ENCODE measurements at places on chromosomes 16 and 17.

- DNase-seq = no peak
Observed at GRCh38 chr17:75266316-75267152, 4.5 kb downstream of the MIF4GD start.

- DNase-seq = no peak
Observed at GRCh38 chr16:52548261-52549010, 1.5 kb upstream of the TOX3 start.

GRCh38 chr16:3536851-3537250 lies 36.0 kb downstream of the CLUAP1 start:
- no peak for DNase-seq

GRCh38 chr17:70523426-70523825 lies 354.1 kb downstream of the KCNJ2 start:
- no peak for DNase-seq

- no peak for DNase-seq
Observed at GRCh38 chr16:82033006-82033405, 2.0 kb upstream of the HSD17B2 start.

GRCh38 chr17:67411397-67411796 lies 34.3 kb downstream of the PITPNC1 start:
- no peak for DNase-seq

GRCh38 chr17:76541739-76542454 lies 2.1 kb downstream of the PRCD start:
- DNase-seq = no peak

DNA sequence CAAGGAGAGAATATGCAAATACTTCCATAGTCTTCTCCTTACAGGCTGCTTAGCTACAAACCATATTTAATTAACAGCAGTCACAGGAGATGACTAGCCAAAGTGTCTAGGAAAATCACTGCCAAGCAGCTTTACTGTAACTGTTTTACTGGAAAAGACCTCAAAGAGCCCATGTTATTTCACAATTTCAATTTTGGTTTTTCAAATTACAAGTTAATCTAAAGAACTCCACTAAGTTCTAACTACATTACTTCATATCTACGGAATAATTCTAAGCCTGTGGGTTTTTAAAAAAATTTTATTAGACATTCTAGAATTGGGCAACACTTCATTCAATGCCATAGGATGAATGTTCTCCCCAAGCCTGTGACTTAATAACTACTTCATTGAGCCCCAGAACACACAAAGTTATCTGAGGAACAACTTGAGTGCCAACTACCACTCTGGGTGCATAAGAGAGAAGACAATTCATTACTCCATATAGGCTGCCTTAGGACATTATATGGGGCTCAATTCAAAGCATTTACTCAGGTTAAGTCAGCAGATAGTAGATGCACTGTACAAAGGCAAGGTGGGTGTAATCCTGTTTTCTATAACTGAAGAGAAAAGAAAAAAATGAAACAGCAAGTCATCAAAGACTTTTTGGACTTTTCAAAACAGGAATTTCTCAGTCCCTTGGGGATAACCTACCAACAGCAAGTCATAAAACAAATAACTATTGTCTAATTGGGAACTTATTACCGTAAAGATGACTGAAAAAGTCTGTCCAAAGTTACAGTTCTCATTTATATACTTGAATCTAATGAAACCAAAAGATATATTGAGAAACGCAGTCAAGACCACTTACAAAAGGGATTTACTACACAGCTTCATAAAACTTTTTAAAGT lies 33.0 kb downstream of the STAT3 start:
- DNase-seq = no peak

- no peak for DNase-seq
Observed at GRCh38 chr16:78877114-78877655, 723.4 kb downstream of the MAF start.

GRCh38 chr17:79789943-79790804 lies 6.7 kb downstream of the CBX8 start:
- DNase-seq = no peak

GRCh38 chr16:54694651-54695050 lies 236.0 kb upstream of the IRX5 start:
- no peak for DNase-seq

DNA sequence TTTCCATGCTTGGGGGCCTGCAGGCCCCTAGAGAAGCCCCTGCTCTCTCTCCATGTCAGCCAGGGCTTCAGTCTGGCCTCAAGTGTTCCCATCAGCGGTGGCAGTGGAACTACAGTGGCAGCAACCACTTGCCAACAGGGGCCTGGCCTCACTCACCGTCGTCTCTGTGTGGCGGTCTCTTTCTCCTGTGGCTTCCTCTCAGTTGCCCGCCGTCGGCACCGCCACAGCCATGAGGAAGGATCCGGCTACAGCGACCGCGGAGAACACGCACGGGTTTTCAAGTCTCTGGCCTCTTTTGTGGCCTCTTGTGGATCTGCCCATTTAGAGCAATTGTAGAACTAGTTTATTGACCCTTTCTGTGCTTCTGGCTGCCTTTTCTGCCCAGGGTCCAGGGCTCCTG lies 8.5 kb downstream of the ARMC7 start:
- no peak for DNase-seq

- no peak for DNase-seq
Observed at GRCh38 chr17:20703781-20704180, 124.3 kb downstream of the CDRT15L2 start.

DNA sequence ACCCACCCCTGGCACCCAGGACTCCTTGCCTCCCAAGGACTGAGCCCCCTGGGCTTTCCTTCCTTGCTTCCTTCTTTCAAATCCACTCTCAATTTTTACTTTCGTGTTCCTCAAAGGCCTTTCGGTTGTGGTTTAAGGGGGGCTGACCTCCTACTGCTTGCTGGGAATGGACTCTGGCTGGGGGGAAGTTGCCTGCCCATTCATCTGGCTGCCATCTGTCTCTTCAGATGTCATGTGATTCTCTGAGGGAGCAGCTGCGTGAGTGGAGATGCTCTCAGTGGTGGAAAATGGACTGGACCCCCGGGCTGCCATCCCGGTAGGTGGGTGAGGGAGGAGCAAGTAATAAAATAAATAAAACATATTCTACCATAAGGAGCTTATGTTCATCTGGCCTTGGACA lies 93.8 kb upstream of the RPRML start:
- no peak for DNase-seq

DNA sequence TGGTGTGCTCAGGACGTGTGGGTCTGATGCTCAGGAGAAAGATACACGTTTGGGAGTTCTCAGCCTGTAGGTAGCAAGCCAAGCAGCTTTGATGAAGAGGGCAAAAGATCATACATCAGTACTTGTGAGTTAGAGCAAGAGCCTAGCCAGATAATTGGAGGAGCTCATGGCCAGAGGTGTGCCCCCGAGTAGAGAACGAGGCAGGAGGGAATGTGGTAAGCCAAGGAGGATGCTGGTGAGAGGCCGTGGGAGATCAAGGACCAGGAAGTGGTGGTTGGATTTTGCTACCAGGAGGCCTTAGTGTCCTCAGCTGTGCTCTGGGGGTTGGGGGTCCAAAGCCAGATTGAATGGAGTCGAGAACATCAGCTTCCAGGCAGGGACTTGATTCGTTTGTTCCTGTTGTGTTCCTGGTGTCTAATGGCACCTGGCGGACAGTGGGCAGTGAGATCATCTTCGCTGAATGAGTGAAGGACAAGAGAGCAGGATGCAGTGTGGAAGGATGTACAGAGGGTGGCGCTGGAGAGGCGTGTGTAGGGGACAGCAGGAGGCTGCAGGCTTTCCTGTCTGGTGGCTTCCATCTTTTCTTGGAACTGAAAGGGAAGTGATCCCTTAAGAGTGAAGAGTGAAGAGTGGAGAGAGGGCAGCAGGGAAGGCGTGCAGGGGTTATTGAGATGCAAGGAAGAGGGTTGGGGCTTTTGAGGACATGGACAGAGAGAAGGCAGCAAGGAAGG lies 11.6 kb downstream of the FBXL19 start:
- DNase-seq = peak; percentile 56

DNA sequence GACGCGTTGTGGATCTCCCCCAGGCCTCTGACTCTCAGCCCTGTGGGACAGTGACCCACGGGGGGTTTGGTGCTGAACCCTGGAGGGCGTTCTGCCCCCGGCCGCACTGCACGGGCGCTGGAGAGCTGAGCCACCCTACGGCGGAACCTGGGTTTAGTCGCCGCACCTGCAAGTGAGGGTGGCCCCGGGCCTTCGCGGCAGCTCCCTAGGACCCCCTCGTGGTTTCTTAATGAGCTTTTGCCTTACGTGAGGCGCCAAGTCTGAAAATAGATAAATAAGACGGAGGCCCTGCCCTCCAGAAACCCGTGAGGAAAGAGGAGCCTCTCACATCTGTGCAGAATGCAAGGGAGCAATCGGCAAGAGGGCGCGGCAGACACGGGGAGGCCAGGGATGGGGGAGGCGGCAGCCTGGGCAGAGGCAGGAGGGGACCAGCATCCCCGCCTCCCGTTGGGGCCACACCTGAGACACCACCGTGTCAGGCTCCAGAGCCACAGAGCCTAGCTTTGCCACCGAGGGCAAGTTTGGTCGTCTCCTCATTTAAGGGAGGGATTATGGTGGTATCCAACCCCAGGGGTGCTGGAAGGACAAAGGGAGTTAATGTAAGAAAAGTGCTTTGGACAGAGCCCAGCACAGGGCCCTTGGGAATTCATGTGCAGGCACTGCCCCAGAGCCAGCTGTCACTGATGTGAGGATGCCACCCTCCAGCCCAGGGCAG lies 153.2 kb upstream of the CHMP6 start:
- no peak for DNase-seq

DNA sequence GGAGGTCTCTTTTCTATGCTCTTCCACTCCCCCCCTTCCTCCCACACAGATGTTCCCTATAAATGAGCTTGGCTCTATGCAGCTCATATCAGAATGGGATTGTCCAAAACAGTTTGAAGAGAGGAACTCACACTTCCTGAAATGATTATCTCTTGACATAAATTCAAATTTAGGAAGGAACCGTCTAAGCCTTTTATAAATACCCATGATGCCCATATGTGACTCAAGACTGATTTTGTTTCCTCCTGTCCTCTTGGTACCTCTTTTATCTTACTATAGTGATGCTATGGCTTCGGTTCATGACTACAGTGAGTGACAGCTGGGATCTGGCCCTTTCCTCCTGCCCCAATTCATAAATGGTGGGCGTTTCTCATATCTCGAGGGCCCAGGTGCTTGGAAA lies 16.6 kb upstream of the TERF2 start:
- DNase-seq = no peak

DNA sequence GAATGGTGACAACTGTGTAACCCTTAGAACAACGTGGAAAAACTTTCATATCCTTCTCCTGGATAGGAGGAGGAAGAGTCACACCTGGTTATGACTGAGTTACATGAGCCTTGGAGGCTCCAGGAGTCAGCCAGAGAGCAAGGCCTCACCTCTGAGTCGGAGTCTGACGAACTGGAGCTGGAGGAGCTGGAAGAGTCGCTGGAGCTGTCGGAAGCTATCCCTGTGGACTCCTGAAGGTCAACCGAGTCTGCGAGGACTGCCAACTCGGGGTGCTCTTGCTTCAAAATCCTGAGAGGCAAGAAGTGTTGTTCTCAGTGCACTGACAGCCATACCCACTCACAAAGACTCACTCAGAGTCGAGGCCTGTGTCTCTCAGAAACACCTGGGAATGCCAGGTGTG lies 6.2 kb downstream of the JMJD6 start:
- no peak for DNase-seq

DNA sequence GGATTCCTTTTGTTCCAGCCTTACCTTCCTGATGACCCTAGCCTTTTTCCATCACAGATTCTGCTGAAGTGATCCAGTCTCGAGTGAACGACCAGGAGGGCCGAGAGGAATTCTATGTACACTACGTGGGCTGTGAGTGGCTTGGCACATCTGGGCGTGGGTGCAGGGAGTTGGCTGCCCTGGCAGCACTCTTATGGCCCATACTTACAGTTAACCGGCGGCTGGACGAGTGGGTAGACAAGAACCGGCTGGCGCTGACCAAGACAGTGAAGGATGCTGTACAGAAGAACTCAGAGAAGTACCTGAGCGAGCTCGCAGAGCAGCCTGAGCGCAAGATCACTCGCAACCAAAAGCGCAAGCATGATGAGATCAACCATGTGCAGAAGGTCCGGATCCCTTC lies 2.7 kb downstream of the KAT8 start:
- no peak for DNase-seq

DNA sequence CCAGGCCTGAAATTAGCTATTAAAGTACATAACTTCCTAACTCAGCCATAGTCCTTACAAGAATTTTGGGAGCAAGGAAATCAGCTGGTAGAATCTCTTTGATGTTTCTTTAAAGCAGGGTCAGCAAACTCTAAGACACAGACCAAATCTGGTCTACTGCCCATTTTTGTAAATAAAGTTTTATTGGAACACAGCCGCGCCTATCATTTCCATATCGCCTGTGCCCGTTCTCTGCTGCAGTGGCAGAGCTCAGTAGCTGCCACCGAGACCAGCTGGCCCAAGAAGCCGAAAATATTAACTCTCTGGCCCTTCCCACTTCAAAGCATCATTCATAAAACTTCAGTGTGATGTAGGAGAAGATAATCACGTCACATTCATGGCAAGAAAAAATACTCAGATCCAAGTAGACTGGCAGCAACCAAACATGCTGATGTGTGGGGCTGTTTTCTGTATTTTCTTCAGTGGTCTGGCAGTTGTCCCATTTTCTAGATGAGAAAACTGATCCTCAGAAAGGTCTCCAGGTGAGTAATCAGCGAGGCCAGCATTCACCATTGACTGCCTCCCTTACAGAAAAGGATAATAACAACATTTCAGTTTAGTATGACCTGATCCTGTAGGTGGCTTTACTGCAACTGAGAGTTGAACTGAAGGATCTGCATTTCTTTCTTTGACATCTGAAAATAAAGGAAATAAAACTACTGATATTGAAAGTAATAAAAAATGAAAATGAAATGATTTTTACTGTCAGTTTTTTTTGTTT lies 18.0 kb upstream of the HSBP1 start:
- DNase-seq = no peak

GRCh38 chr17:79992649-79993389 lies 42.9 kb downstream of the TBC1D16 start:
- DNase-seq = no peak

- DNase-seq = no peak
Observed at GRCh38 chr16:7997966-7998365, 592.3 kb downstream of the TMEM114 start.

GRCh38 chr17:78383725-78384471 lies 5.4 kb downstream of the PGS1 start:
- DNase-seq = peak; percentile 95

DNA sequence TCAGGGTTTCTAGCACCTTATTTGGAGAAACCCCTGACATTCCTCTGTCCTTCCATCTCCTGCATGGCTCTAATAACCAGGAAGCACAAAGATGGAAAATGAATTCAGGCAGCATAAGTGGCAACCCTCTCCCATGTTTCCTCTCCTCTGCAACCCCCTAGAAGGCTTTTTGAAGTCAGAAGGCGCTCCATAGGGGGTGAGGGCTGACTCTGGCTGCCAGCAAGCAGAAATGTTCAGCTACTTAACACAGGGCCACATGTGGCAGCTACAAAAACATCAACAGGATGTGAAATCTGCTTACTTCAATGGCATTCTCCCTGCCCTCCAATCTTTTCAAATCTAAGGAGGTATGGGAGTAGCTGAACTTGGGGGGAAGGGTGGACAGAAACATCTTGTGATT lies 55.2 kb upstream of the IRX5 start:
- no peak for DNase-seq
